ENCODE measurements at places on chromosomes 12 and 14. TPM values are rescaled to one million over a fixed set of nuclear protein-coding genes. Genes with fewer than 3 reads are reported as not detected.

TMEM132C gene
- total RNA-seq: not detected

CCDC196 gene
- total RNA-seq: not detected

TNFAIP2 gene
- total RNA-seq: 2.9 TPM

STAB2 gene
- not detected for total RNA-seq

ADGRD1 gene
- total RNA-seq: 1.0 TPM

FKBP3 gene
- 50.2 TPM for total RNA-seq

ADSS1 gene
- total RNA-seq: 3.7 TPM

SERPINA5 gene
- not detected for total RNA-seq

PLEKHG7 gene
- not detected for total RNA-seq

FAM161B gene
- 5.8 TPM for total RNA-seq

ZBTB1 gene
- 62.9 TPM for total RNA-seq

ACYP1 gene
- total RNA-seq: 10.4 TPM

TAS2R8 gene
- total RNA-seq: 0.50 TPM

TAS2R31 gene
- total RNA-seq: 4.9 TPM

KICS2 gene
- 4.0 TPM for total RNA-seq

TMEM30B gene
- 1.2 TPM for total RNA-seq

DPPA3 gene
- total RNA-seq: not detected

CD163L1 gene
- total RNA-seq: 1.8 TPM

KCNA1 gene
- 0.31 TPM for total RNA-seq

GLIPR1L2 gene
- total RNA-seq: 1.2 TPM

NTF3 gene
- 1.1 TPM for total RNA-seq

COX8C gene
- total RNA-seq: not detected

CCDC38 gene
- not detected for total RNA-seq

DPF3 gene
- 5.3 TPM for total RNA-seq

BMP4 gene
- 7.3 TPM for total RNA-seq

NPFF gene
- total RNA-seq: not detected

CELA1 gene
- not detected for total RNA-seq

GPRC5D gene
- not detected for total RNA-seq

SLC35E3 gene
- 16.2 TPM for total RNA-seq

SIX4 gene
- 80.0 TPM for total RNA-seq

FGD4 gene
- 7.6 TPM for total RNA-seq

TCL1A gene
- not detected for total RNA-seq

MORN3 gene
- 0.29 TPM for total RNA-seq

SPRING1 gene
- total RNA-seq: 36.9 TPM

PLEKHH1 gene
- 0.50 TPM for total RNA-seq

ANKRD33 gene
- not detected for total RNA-seq

SLC39A5 gene
- not detected for total RNA-seq

FGF6 gene
- total RNA-seq: not detected

RHEBL1 gene
- total RNA-seq: 1.2 TPM

SLC6A13 gene
- total RNA-seq: not detected

CLEC2D gene
- 10.0 TPM for total RNA-seq

SIX1 gene
- total RNA-seq: 339 TPM
